ENCODE measurements at places on chromosomes 7 and 10. TPM values are rescaled to one million over a fixed set of nuclear protein-coding genes. Genes with fewer than 3 reads are reported as not detected.
A peak's percentile ranks its signal among the peaks of the same experiment; 100 is the strongest.

CPA1 gene
- total RNA-seq, result not detected

DNA sequence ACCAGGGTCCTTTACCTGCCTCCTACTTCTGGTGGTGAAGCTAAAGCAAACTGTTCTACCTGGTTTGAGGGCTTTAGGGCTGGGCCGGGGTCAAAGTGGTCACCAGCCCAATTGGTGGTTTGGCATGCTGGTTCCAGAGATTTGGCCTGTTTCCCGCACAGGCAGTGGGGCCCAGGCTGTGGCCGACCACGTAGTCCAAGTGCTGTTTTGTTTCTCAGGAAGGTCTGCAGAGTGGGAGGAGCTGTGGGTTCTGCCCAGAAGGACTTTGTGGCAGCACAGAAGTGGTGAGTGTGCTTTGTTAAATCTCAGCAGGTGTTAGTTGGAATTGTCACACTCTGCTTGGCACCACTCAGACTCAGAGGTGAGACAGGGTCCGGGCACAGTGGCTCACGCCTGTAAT, 85.8 kb downstream of the MKX start:
- DNase-seq, result no peak

GRCh38 chr10:124010024-124010423, 83.4 kb downstream of the CHST15 start:
- DNase-seq, result no peak

DNA sequence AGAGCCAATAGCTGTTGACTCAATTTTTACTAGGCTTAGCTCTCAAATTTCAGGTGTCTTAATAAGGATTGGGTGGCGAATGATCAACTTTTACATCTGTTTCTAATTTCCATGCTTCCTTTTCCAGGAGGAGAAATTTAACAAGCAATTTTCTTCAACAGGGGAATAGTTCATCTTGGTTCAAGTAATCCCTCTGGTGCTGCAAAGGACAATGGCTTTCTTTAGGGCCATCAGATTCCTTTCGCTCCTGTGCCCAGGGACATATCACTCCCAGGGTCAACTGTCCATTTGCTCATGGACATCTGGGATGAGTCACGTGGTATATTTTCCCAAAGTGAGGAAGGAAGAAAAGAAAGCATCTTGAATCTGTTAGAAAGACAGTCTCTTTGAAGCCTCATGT, 313.3 kb downstream of the FRMD4A start:
- DNase-seq, result no peak

DNA sequence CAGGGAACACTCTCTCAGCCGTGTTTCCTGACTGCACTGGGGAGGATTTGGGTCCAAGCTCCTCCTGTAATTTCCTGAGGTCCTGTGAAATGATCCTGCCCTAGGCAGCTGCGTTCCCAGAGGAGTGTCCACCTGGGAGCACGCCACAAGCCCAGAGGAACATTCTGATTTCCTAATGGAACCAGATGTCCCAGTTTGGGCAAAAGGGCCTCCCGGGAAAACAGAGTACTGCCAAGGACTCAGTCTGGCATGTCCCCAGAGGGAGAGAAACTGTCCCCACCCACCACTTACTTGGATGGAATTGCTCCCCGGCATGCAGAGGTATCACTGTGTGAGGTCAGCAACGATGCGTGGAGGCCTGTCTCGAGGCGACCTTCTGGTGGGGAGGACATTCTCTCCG, 34.5 kb downstream of the ASB13 start:
- no peak for DNase-seq

DNA sequence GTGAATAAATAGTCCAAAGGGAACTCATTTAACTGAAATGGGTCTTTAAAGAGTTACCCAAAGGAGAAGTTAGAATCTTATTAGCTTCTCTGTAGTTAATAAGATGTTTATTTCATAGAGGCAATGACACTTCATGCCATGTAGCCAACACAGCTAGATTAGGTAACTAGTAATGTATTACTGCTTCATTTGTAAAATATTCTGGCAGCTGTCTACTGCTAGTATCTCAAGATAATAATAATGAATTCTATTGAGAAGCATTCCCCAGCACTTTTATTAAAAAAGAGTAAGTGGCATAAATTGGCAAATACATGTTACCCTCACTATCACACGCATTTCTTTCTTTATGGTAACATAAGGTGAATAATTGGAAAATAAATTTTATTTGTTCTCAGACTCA, 10.1 kb downstream of the PAPSS2 start:
- DNase-seq, result no peak

GRCh38 chr7:98877692-98878364, 504 bp upstream of the TRRAP start:
- no peak for DNase-seq

DNA sequence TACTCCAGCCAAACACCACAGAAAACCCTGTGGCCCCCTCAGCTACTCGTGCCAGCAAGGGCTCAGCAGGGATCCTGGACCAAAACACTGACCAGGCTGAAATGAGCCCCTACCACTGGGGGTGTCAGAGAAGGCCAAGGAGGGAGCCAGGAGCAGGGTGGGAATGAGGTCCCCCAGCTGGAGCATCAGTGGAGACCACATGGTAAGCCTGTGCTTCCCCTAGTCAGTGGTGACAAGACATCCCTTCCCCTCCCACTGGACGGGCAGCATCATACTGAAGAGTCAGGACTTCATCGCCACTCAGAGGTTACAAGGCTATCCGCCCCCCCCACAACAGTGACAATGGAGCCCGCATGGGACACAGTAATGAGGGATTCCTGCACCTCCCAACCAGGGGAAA, 99.6 kb downstream of the LHPP start:
- no peak for DNase-seq

DNA sequence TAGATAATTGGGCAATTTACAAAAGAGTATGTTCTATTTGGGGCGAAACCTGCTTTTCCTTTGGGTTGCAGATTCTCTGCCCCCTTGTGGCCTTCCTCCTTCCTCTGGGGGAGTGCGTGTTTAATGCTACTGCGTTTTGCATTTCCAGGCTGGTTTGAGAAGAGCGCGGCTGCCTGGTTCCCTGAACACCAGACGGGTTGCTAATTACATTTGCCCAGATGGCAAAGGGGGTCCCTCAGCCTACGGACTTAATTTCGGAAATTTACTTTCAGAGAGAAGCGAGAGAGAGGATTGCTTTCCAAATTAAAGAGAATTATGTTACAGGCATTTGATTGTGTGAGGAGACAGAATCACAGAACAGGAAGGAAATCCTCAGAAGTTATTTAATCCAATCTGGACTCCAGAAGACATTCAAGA, 91.9 kb upstream of the JAZF1 start:
- peak; percentile 16 for DNase-seq

DNA sequence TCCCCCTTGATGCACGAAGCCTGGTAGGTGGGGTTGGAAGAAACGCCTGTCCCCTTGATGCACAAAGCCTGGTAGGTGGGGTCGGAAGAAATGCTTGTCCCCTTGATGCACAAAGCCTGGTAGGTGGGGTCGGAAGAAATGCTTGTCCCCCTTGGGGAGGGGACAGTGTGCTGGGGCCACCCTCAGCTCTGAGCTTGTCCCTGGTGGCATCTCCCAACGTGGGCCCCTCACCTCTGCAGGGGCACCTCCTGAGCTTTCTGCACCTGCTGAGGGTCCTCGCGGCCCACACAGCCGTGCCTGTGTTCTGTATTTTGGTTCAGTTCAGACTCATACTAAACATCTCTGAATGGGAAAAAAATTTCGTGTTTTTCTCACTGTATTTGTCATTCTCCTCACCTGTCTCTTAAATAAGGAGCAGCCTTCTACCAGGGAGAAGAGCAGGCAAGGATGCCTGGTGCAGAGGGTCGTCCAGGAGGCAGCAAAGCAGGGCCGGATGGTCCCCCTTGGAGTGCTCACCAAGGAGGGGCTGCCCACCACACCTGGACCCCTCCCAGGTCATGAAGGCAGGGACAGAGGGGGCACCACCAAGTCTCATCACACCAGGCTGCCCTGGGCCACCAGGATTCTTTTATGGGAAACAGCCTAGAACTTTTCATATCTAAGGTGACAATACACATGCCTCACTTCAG, 24.7 kb downstream of the VIPR2 start:
- no peak for DNase-seq

DNA sequence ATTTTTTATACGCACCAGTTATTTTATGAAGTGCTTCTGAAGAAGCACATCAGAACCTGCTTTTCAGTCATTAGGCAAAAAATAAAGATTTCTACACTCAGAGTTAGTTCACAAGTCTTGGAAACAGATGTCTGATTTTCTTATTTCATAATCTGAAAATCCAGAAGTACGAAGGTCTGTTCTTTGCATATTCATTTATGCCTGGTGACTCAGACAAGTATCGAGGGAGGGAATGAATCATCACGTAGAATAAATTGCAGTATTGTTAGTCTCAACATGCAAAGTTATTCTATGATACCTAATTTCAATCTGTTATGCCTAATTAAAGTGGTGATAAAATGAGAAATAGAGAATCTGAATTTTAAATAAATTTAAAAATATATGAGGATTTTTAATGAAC, 113.6 kb upstream of the SEM1 start:
- DNase-seq, result no peak

PAX4 gene
- total RNA-seq, result not detected

DNA sequence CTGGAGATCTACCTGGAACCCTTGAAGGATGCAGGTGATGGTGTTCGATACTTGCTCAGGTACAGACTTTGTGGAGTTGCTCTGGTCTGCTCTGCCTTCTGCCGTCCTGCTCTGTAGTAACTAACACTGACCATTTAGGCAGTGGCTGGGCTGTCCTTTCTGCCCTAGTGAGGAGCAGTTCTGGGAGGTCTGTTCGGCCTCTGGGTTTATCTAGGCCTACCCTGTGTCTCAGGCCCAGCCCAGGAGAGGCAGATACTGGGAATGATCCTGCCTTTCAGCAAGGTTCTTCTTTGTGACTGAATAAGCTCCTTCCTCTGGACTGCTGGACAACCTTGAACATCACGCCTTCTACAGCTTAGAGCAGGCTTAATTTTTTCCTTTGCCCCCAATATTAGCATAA, 1.7 kb downstream of the ZFYVE27 start:
- DNase-seq, result no peak

SFTPD gene
- not detected for total RNA-seq

TTYH3 gene
- total RNA-seq, result 13.7 TPM

- DNase-seq, result no peak
Measured at GRCh38 chr7:4724648-4725013, 42.5 kb downstream of the FOXK1 start.

HIBADH gene
- 16.1 TPM for total RNA-seq

GRCh38 chr10:131899695-131900349, 986 bp upstream of the PPP2R2D start:
- no peak for DNase-seq

DNA sequence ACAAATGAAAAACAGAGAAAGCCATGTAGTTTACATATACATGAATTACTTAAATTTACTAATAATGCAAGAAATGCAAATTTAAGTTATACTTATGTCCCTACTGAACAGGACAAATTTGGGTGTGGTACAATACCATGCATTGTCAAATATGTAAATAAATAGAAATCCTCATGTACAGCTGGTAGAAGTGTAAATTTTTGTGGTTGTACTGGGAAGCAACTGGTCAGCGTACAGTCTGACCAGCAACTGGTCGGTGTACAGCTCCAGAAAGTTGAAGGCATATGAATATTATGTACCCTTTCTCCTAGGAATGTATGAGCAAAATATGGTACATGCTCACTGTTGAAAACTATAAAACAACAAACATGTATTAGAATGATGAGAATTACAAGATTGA, 93.9 kb upstream of the TMEM106B start:
- no peak for DNase-seq

DNA sequence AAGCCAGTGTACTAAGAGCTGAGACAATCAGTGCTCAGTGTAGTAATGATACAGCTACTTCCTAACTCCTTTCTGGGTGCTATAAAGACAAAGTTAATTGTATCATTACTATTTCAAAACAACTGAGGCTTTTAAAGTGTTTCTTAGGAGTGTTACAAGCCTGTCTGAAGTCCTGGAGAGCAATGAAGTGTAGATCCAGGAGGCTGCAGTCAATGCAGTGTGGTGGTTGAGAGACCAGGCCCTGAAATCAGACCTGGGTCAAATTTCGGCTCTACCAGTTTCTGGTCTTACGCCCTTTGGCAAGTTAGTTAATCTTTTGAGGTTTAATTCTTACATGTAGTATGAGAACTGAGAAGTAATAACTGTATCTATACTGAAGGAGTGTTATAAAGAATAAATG, 387.0 kb downstream of the SDK1 start:
- DNase-seq, result no peak

CHAT gene
- not detected for total RNA-seq

ANKRD2 gene
- not detected for total RNA-seq

DNA sequence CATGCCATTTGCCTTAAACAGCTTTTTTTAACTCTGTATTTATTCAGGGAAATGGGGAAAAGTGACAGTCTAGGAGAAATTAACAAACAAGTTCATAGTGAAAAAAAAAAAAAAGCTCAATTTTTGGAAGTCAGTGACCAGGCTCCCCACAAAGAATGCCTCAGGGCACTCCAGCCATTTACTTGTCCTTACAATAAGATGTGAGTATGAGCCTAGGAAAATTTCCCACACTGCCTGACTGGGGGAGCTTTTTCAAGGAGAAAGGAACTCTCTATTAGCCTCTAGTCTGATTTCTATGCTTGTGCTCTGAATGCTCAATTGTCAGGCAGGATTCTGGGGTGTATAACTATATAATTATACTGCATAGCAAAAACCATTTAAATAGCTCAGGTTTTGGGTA, 74.9 kb upstream of the NRBF2 start:
- DNase-seq, result no peak

MOGAT3 gene
- total RNA-seq, result not detected
